ENCODE measurements at places on chromosomes 4 and X.
A peak's percentile ranks its signal among the peaks of the same experiment; 100 is the strongest.

DNA sequence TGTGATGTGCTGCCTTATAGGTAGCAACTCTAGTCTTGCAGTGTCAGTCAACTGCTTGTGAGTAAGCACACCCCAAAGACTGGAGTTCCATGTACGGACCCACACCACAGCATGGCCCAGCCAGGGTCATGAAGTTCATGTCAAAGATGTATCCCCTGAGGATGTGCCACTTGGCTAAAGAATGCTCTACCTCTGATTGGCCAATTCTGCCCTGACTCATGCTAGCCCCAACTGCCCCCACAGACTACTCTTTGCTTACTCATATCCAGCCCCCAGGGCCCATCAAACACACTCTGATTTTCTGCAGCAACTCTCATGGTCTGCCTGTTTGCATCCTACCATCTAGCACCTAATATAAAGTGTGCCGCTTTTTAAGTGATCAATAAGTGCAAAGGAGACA, 62.5 kb downstream of the CHRDL1 start:
- no peak for DNase-seq

DNA sequence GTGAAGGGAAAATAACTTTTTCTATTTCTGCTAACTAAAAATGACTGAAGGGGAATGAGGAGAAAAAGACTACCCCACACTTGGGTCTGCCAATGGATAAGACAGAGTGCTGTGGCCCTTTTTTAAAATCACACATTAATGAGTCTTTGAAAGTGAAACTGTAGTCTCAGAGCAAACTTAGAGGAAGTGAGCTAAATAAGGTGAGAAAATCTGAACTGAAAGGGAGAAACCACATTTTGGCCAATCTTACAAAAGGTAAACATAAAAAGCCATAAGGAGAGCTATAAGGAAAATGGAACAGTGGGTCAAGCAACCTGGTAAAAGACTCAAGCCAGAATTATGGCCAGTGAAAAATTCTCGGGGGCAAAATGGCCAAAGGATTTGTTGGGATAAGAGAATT, 755.1 kb upstream of the IGFBP7 start:
- DNase-seq, result no peak

- DNase-seq, result no peak
Measured at GRCh38 chr4:68369142-68369805, 19.4 kb upstream of the YTHDC1 start.

DNA sequence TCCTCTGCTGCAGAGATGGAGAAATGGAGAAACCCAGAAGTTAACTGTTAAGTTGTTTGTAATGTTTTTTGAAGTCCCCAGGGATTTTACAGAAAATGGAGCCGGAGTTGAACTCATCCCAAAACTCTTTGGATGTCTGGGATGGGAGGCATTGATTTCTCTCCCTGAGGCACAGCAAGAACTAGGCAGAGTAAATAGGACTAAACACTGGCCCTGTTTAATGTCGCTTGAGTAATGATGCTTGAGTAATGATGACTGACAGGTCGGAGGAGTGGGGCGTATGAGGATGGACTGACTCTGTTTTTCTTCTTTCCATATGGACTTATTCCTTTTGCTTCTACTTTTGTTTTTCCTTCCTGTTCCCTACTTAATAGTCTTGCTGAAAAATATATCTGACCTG, 69.9 kb downstream of the ARHGAP10 start:
- no peak for DNase-seq

DNA sequence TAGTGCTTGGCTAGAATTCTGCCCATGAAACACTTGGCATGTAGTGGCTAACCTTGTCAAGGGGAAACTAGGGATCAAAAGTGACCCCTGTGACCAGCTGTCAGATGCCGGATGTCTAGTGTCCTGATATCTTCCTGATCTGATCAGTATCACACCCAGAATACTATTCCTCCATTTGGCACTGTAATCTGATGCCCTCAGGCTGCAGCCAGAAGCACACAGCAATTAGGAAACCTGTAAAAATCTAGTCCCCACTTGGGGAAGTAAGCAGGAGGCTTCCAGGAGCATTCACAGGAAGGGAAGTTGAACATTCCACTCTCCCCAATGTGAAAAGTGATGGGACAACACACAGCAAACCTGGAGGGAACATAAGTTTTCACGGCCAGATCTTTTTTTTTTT, 125.1 kb downstream of the HS6ST2 start:
- DNase-seq, result no peak

- DNase-seq, result peak; percentile 60
Measured at GRCh38 chrX:825991-826390, 195.4 kb downstream of the SHOX start.

- no peak for DNase-seq
Measured at GRCh38 chrX:32948130-32948529, 263.2 kb downstream of the DMD start.

DNA sequence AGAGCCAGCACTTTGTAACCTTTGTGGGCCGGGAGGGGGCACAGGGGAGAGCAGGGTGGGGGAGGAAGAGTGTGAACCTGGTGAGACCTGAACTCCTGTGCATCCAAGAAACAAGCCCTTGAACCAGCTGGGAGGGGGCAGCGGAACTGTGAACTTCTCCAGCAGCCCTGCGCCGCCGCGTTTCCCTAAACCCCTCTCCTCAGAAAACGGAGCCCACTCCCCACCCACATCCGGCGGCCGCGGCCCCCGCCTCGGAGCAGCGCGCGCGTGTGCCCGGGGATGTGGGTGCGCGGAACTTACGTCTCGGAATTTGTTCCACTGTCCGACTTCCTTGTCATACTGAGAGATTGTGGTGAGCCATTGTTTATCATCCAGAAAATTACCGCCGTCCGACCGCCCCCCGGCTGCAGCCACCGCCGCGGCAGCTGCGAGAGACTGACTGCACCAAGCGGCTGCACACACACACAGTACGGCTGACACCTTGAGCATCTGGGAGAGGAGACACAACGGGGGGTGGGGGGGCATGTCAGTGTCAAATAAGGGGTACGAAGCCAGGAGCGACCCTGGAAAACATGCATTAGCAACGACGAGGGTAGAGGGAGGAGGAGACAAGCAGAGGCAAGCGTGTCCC, 494 bp downstream of the SPOCK3 start:
- DNase-seq, result peak; percentile 2

DNA sequence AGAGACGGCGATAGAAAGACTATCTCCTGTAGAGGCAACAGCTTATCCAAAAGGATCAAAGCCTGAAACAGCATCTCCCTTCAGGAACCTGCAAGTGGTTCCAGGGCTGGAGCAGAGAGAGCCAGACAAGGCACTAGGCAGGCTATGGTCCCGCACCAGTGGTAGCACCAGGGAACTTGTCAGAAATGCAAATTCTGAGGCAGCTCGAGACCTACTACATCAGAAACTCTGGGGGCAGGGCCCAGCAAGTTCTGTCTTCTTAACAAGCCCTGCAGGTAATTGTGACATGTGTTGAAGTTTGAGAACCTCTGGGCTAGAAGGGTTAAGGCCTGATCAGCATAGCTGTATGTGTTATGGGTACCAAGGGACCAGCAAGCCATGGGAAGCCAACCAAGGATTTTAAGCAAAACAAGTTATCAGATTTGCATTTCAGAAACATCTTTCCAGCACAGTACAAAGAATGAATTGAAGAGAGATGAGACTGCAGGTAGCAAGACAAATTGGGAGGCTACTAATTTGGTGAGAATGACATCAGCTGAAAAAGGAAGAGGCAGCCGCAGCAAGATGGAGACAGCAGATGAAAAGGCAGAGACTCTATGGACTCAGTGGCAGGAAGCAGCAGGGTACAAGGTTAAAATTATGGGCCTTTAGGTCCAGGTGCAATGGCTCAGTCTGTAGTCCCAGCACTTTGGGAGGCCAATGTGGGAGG, 139.7 kb downstream of the TSPAN5 start:
- no peak for DNase-seq

DNA sequence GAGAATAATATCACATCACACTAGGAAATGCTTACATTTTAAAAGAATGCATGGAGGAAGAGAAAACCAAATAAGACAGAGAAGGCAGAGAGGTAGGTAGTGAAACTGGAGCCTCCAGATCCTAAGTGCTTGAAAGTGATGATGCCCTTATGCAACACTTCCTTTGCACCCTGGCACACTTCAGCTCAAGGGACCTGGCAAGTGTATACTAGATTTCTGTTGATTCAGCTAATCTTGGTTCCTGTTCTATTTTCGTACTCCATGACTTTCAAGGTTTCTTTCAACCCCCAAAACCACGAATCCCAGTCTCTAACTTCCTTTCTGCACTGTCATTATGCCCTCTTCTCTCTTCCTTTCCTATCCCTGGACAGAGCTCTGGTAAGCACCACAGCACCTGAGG, 36.9 kb upstream of the SH3KBP1 start:
- no peak for DNase-seq

DNA sequence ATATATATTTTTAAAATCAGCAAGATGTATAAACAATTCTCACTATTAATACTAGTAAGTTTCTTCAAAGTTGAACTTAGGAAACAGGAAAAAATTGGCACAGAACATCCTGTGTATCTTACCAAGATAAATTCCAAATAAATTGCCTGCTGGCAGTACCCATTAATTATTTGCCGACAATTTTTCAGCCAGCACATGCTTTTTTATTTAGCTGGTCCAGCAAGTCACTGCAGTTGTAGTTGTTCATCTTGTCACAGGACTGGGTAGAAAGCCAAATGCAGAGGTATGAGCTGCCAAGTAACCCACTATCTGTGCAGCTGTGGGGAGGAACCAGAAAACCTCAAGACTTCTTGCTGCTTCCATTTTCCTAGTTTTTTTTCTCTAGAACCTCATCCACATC, 113.4 kb downstream of the PACRGL start:
- DNase-seq, result no peak

- DNase-seq, result peak; percentile 7
Measured at GRCh38 chrX:23554304-23554703, 113.0 kb upstream of the PRDX4 start.

GRCh38 chrX:149825424-149825823, 43.7 kb downstream of the MAGEA9 start:
- DNase-seq, result peak; percentile 22

- DNase-seq, result peak; percentile 55
Measured at GRCh38 chrX:65034668-65035445, 58.6 kb upstream of the ZC4H2 start.

GRCh38 chr4:37320513-37321235, 76.1 kb downstream of the NWD2 start:
- DNase-seq, result no peak

DNA sequence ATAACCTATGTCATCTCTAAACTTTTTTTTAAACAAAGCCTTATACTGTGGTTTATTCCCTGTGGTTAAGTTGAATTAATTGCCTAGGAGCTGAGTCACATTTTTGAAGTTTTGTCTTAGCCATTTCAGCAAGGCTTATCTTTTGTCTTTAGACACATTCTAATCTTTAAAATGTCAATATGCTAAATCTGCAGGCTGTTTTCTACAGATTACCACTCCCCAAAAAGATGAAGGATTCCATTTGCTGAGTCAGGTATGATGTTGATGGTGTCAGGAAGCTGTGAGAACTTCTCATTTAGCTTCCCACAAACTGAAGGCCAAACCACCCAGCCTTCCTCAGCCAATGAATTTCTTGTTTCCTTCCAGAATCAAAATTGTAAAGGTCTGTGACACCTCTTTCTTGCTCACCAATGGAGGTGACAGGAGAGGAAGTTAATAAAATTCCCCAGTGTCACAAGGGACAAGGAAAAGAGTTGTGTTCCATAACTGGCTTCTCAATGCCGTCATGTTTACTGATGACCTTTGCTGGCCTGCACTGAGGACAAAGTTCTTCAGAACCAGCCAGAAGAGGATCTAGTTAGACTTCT, 3.7 kb upstream of the CXCL6 start:
- no peak for DNase-seq

- peak; percentile 33 for DNase-seq
Measured at GRCh38 chrX:136209016-136209738, 42.0 kb downstream of the MAP7D3 start.

GRCh38 chr4:31045151-31045550, 325.0 kb downstream of the PCDH7 start:
- no peak for DNase-seq

- DNase-seq, result no peak
Measured at GRCh38 chr4:55673424-55673823, 37.3 kb upstream of the NMU start.

DNA sequence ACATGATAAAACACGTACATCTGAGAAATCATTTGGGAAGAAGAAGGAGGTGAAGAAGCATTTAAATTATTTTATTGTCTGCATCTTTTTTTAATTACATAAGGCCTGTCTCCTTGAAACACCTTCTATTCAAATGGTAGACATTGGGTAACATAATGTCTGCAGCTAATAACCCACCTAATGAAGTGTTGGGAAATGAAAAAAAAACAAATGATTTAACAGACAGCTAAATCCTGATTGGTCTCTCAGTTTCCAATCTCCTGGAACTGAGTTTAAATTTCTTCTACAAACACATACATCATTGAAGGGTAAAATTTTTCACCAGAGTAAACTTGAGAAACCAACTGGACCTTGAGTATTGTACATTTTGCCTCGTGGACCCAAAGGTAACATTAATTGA, at the start of gene AMTN:
AMTN (plus strand) TSS at position 301 of the 400 bp plus-strand sequence. CDS start 209 bp downstream, outside the sequence.
- no peak for DNase-seq

DNA sequence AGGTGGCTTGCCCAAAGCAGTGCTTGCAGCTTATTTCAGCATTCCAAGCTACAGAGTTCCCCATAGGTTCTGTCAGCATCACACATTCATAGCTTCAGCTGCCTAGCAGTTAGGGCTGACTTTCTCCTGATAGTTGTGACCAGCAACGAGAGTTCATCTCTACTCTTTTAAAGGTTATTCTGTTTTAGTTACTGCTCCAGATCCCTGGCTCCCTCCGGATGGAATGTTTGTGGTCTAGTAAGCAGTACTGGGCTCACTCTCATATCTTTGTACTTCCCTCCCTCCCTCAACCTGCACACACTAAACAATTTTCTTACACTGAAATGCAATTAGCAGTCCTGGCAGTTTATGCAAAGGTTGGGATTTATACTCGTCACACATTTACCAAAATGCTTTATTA, 43.9 kb downstream of the PTTG2 start:
- DNase-seq, result peak; percentile 37

DNA sequence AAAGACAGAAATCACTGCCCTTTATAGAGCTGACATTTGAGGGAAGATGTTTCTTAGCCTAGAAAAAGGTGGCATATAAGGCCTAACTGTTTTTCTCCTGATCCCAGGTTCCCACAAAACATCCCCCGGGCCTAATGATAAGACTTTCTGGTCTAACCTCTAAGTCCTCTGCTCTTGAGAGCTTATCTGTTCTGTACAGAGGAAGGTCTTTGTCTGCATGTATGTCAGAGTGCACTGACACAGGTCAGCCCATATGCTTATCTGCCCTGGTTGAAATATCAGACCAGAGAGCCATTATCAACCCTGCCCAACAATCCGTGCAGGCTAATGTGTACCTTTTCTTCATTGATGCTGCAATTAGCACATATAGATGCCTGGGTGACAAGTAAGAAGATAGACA, 76.2 kb downstream of the ARHGEF9 start:
- DNase-seq, result no peak

GRCh38 chr4:156756118-156756517, 215.5 kb downstream of the PDGFC start:
- no peak for DNase-seq

GRCh38 chr4:65383589-65384305, 286.5 kb downstream of the EPHA5 start:
- peak; percentile 24 for DNase-seq

GRCh38 chr4:52949336-52949735, 87.2 kb downstream of the RASL11B start:
- DNase-seq, result no peak

- no peak for DNase-seq
Measured at GRCh38 chr4:53619431-53619830, 28.1 kb upstream of the LNX1 start.

- DNase-seq, result no peak
Measured at GRCh38 chr4:46389301-46389775, 590 bp downstream of the GABRA2 start.
